ENCODE measurements at places on chromosomes 1 and 21.

DNA sequence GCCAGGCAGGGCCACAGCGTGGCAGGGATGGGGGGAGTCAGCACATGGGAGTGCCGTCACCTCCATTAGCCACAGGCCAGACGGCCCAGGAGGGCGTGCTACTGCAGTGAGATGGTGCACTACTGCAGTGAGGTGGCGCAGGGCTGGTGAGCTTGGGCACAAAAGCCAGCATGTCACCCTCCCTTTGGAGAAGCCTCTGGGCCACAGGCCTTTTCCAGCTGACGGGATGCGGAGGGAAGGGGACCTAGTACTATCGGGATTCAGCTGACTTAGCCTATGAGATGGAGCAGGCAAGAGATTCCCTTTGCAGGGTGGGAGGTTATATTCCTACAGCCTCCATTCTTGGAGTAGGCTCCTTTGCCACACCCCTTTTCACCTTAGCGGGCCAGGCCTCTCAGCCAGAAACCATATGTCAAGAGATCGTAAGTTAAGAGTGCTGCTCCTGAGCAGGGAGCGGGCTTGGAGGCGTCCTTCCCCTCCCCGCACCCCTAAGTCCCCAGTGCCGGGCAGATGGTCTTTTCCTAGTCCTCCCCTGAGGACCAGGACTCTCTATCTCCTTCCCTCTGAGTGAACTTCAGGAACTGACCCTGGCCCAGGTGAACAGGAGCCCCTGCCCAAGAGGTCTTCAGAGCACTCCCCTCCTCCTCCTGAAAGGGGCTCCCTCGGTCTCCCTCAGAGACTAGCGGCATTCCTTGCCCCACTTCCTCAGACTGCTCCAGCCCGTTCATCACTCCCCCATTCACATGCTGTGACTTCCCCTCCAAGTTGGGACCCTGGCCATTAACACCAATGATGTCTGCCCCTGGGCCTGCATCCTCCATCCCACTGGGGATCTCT lies 8.2 kb downstream of the NES start:
- no peak for DNase-seq

DNA sequence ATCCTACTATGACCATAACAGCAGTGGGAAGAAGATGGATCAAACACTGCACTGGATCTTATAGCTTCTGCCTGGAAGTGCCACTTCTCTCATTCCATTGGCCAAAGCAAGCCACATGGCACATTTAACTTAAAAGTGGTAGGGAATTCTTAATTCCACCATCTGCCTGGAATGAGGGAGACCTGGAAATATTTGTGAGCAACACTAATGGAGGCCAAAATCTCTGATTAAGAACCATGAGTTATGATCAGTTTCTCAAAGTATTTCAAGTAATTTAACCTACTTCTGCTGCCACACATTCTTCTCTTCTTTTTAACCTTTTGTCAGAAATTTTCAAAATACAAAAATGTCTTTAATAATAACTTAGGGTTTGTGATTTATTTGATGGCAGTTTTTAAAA lies 154.0 kb upstream of the C1orf87 start:
- peak; percentile 20 for DNase-seq

DNA sequence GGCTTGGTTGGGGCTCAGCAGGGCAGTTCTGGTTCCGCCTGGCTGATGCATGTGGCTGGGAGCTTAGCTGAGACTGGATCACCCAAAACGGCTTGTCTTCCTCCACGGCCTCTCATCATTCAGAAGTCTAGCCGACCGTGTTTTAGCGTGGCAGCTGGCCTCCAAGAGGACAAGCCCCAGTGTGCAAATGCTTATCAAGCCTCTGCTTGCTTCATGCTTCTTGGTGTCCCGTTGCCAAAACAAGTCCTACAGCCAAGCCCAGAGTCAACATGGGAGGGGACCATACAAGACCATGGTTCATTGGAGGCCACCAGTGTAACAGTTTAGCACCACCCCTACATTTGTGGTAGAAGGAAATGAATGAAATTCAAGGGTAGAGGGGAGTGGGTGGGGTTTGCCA lies 10.5 kb upstream of the KDF1 start:
- DNase-seq, result no peak

- no peak for DNase-seq
Observed at GRCh38 chr1:156692925-156693847, 12.2 kb downstream of the CRABP2 start.

- DNase-seq, result no peak
Observed at GRCh38 chr1:155934936-155935590, 850 bp upstream of the KHDC4 start.

DNA sequence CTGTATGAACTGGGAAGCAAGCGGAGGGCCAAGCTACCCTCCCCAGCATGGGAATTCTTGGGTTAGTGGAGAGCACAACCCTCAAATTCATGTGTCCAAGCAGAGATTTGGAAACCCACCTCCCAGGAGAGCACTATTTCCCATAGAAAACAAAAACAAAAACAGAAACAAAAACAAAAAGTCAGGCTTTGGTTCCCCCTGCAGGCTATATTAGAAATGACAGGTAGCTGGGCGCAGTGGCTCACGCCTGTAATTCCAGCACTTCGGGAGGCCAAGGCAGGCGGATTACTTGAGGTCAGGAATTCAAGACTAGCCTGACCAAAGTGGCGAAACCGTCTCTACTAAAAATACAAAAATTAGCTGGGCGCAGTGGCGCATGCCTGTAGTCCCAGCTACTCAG lies 10.8 kb downstream of the MINDY1 start:
- peak; percentile 66 for DNase-seq

DNA sequence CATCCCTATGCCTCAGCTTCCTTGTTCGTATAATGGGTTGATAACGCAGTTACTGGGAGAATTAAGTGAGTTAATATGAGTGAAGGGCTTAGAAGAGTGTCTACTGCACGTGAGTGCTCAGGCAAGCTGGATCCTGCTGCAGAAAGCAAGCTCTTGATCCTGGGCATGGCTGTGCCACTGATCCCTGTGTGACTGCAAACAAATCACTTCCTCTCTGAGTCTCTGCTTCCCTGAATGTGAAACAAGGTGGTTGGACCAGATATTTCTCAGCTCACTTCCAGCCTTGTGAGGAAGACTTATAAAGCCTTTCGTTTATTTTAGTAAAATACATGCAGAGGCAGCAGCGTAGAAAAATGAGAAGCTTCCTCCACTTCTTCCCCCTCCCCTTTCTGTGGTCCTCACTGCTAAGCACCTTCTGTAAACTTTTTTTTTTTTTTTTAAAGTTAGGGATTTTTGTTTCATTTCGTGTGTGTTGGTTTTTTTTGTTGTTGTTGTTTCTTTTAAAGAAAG lies 13.8 kb downstream of the PSEN2 start:
- no peak for DNase-seq

- DNase-seq, result peak; percentile 22
Observed at GRCh38 chr1:55636696-55637095, 421.5 kb upstream of the USP24 start.

- DNase-seq, result peak; percentile 81
Observed at GRCh38 chr1:6348511-6349191, 44.9 kb downstream of the ACOT7 start.

DNA sequence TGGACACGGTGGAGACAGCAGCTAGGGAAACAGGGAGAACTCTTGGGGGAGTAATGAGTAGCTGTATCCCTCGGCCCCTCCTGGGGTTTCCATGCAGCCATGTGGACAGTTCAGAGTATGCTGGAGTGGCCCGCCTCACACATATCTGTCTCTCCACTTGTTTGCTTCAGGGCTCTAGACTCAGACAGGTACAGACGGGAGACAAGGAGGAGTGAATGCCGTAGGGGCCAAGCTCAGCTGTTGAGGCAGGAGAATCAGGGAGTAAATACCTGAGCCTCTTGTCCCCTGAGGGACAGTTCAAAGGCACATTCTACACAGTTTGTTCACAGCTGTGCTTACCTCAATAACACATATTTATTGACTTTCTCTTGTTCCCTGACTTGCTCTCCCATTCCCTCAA lies 7.7 kb upstream of the PTGFRN start:
- DNase-seq, result no peak

- no peak for DNase-seq
Observed at GRCh38 chr1:228513236-228513900, 26.2 kb downstream of the RNF187 start.

GRCh38 chr1:101017448-101017847 lies 8.1 kb downstream of the DPH5 start:
- no peak for DNase-seq

GRCh38 chr1:72278461-72278860 lies 3.9 kb downstream of the NEGR1 start:
- DNase-seq, result peak; percentile 17

- DNase-seq, result no peak
Observed at GRCh38 chr1:235563513-235564061, 59.3 kb upstream of the B3GALNT2 start.

GRCh38 chr21:45331531-45332147 lies 43.9 kb upstream of the POFUT2 start:
- no peak for DNase-seq

DNA sequence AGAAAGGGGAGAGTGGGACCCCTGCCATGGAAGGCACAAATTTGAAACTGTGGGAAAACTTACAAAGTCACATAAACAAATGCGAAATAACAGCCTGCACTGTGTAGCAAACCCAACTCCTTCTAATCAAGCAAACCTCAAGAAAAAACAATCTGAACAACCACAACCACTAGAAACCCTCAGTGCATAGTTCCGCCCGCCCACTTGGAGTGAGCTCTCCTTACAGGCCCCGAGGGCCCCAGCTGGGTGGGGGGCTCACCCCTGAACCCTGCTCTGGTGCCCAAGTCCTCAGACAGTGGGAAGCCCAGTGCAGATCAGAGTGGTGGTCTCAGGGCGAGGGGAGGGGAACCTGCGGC lies 931 bp upstream of the MXRA8 start:
- DNase-seq, result peak; percentile 61

- no peak for DNase-seq
Observed at GRCh38 chr1:65442442-65442841, 22.0 kb downstream of the LEPR start.

- no peak for DNase-seq
Observed at GRCh38 chr1:236103059-236103458, 38.2 kb upstream of the NID1 start.

DNA sequence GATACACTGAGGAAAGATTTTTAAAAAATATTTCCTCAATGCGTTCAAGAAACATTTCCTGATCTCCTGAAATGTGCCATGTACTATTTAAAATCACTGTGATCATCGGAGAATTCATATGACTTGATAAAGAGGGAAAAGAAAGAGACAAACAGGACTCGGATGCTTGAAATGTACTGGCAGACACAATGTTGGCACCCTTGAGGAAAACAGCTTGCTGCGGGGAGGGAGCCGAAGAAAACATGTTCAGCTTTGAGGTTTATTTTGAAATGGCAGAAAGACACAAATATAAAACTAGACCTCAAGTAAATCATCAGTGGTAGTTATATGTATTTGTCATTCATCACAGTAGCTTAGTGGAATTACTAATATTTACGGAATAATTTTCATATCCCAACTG lies 100.9 kb upstream of the BRINP3 start:
- no peak for DNase-seq

DNA sequence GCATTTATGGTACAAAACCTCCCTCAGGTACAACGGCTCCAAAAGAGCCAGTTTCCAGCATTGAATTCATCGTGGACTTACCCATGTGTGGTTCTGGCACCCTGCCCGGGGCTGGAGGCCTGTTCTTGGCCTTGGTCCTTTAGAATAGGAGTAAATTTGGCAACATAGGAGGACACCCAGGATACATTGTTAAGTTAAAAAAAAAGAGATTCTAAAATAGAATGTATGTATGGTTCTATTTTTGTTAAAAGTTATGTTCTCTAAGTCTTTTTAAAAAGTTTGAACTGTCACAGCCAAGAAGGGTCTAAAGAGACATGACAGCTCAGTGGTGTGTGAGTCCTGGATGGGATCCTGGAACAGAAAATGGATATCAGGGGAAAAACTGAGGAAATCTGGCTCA lies 25.9 kb downstream of the EPHX1 start:
- peak; percentile 87 for DNase-seq

DNA sequence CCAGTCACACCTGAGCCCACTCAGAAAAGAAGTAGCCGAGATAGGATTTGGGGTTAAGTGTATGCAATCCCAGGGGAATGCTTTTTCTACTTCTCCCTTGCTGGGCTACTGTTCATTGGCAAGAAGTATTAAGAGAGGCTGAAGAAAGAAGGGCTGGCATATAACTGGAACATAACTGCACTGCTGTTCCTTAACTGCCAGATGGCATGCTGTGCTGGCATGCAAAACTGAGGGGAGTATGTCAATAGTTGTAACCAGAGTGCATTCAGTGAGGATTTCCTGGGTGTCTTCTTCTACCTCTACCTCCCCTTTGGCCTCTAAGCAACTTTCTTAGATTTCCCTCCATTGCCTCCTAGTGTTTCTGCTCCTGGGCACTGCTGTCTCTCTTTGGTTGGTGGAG lies 66.4 kb downstream of the TNR start:
- DNase-seq, result no peak

GRCh38 chr1:109208394-109208793 lies 5.3 kb upstream of the SARS1 start:
- DNase-seq, result peak; percentile 74

GRCh38 chr1:20725189-20726117 lies 7.0 kb downstream of the SH2D5 start:
- peak; percentile 30 for DNase-seq

GRCh38 chr1:207017615-207018559 lies 14.7 kb downstream of the C1orf116 start:
- peak; percentile 43 for DNase-seq

GRCh38 chr1:184615301-184615700 lies 139.4 kb downstream of the EDEM3 start:
- DNase-seq, result no peak

All from cardiac fibroblast (primary cell).